ENCODE measurements at places on chromosomes 1 and 21. TPM values are rescaled to one million over a fixed set of nuclear protein-coding genes. Genes with fewer than 3 reads are reported as not detected.

GPATCH2 gene
- 7.8 TPM for total RNA-seq

MYBPH gene
- not detected for total RNA-seq

DNA sequence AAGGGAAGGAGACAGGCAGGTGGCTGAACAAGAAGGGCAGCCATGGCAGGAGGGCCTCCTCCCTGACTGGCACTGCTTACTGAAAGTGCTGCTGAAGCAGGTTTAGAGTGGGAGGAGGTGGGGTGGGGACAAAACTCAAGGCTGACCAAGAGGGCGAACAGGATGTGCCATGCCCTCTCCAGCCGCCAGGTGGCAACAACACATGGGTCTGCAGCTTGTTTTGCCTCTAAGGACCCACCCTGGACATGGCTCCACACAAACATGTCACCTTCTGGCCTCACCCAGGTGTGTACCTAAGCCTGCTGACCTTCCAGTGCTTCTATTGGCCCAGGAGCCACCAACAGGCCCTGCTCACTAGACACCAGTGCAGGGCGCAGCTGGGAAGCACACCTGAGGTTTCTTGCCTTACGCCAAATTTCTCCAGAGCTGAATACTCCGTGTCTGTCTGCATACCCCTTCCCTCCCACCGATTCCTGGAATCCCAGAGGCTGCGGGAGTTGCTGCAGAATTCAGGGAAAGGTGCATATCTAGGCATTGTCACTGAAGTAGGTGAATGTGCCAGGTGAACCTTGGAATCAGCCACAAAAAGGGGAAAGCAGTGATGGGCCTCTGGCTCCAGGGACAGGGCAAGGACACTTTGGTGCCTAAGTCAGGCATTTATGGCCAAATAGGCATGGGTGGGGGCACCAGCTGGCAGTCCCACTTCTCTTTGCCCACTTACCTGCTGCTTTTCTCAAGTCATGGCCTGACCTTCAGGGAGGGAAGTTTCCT, 5.3 kb downstream of the PSRC1 start:
- DNase-seq: peak; percentile 79
- no peaks in the 10 kb centered on the region for H3K27me3 ChIP-seq
- no peak overlapping the region for H3K27ac ChIP-seq
- H3K4me1 ChIP-seq: peaks cover 8% of the 10 kb centered on the region
- H3K4me3 ChIP-seq: no peak overlapping the region

- H3K27ac ChIP-seq: no peak overlapping the region
- no peaks in the 10 kb centered on the region for H3K4me1 ChIP-seq
- peaks cover 4% of the 10 kb centered on the region for H3K27me3 ChIP-seq
- no peak overlapping the region for H3K4me3 ChIP-seq
- no peaks in the 10 kb centered on the region for H3K36me3 ChIP-seq
- DNase-seq: no peak
These were observed 182.3 kb downstream of the BARHL2 start for GRCh38 chr1:90534663-90535295.

DNA sequence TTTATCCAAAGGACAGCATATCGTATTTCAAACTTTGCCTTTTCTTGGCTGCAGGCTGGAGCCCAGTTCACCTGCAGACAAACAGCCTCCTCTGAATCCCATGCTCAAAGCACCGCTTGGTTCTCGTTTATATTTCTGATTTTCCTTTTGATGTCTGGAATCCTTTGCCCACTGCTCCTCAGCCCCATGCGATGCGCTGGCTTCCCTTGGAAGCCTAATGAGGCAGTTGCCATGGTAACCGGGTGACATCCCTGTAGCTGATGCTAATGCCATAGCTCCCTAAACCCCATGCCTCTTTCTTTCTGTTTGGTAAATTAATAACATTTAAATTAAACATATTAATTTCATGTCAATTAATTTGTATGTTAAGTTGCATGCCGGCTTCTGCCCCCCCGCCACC, 327.1 kb downstream of the PRDM2 start:
- H3K4me1 ChIP-seq: no peaks in the 10 kb centered on the region
- H3K27me3 ChIP-seq: no peaks in the 10 kb centered on the region
- H3K36me3 ChIP-seq: no peaks in the 10 kb centered on the region
- no peak overlapping the region for H3K27ac ChIP-seq
- no peak overlapping the region for H3K4me3 ChIP-seq

GRCh38 chr1:44108241-44108640, 10.4 kb upstream of the KLF17 start:
- no peak overlapping the region for H3K27ac ChIP-seq
- H3K4me3 ChIP-seq: no peak overlapping the region
- H3K36me3 ChIP-seq: no peaks in the 10 kb centered on the region

Measured in heart left ventricle (tissue), 16 donors.